CD4-positive, CD25-positive, alpha-beta regulatory T cell (primary cell): ENCODE measurements at places on chromosomes 3 and 15.
A peak's percentile ranks its signal among the peaks of the same experiment; 100 is the strongest.

DNA sequence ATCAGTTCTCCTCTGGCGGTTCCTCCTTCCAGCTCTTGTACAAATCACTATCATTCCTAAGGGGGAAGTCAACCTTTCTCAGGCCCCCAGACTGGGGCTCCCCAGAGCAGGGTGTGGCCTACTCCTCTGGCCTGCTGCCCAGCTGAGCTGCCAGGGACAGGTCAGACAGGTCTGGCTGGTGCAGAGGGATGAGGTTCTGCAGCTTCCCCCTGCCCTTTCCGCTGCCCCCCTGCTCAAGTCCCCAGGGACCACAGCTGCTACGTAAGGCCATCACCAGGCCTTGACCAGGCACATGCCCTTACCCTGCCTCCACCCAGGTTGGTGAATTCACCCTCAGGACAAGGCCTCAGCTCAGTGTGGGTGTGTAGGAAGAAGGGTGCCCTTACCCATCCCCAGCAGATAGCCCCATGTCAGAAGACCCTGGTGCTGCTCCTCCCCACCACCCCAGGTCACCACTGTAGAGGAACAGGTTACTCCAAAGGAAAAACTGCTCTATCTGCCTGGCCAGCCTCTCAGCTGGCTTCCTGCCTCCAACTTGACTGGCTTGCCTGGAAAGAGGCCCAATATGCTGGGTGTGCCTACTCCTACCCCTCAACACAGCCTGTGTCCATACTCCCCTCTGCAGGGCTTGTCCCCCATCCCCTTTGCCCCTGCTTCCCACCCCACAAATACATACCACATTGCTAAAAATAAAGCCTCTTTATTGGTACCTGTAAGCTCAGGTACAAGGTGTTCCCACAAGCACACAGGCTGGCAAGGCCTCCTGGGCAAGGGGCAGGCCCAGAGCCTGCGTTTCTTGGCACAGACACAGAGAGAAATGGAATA lies 12.0 kb downstream of the CSRNP1 start:
- no peak for DNase-seq

- no peak for DNase-seq
Observed at GRCh38 chr3:123458255-123458654, 9.4 kb upstream of the ADCY5 start.

DNA sequence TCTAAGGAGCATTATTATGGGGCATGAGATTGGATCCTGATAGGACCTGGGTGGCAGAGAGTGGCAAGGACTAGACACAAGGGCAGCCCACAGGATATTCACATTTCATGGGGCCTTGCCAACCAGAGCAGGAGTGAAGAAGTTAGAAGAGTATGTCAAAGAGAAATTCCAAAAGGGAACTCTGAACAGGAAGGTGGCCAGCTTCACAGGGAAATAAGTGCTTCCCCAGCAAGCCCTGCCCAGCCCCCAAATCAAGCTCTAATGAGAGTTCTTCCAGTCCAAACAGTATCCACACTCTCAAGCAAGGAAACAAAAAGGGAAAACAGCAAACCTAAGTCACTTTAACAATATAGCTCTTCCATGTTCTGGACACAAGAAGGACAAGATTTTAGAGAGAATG lies 130.2 kb upstream of the COL8A1 start:
- DNase-seq: no peak

DNA sequence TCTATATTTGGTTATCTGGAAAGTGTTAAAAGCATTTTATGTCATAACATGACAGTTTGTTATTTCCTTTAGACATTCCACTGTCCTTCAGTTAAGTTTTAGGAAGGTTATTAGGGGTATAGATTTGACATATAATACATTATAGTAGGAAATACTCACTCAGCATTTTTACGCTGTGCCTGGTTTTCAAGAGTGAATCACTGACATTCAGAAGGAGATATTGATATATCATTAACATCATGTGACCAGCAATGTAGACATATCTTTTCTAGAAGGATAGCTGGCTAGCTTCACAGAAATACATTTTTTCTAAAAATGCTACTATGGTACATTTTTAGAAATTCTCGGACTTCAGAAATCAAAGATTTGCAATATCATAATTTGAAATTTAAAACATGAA lies 57.6 kb downstream of the OPA1 start:
- DNase-seq: no peak

DNA sequence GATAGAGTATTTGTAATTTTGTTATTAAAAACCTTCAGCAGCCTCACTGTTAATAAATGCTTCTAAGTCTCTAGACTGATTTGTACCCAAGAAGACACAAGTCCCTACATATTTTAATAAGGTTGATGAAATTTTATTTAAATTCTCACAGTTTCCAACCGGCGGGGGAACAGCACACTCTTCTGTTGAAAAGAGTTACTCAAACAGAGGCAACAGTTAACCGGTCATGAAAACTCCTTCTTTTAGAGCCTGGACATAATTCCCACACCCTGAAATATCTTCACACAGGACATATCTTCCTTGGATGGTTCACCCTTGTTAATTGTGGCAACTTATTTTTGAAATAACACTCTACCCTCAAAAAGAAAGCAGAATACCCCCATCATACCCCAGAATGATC lies 278.8 kb downstream of the FOXP1 start:
- no peak for DNase-seq

DNA sequence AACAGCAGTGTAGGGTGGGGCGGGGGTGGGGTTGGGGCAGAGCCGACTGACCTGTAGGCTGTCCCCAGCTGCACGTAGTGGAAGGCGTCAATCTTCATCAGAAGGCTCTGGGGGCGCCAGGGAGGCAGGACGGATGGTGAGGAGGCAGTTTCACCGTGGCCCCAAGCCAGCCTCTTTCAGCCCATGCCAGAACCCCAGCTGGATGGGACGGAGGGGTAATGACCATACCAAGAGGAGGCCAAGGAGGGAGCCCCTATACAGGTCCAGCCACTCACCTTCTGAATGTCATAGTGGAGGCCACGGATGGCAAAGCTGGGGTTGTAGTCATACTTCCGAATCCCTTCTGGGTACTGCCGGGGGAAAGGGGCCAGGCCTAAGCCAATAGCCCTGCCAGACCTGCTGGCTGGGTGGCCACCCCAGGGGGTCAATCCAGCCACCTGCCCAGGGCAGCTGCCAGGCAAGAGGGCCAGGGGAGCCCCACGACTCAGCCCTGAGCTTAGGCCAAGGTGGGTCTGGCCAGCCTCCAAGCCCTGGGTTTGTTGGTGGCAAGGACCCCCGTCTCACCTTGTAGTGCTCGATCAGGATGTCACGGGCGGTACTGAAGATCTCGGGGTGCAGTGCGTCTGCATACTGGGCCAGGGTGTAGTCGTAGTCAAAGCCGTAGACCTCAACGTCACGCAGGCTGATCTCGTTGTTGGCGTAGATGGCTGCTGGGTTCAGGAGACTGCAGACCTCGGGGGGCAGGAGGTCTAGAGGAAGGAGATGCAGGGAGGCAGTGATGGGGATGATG lies 4.9 kb downstream of the NT5DC2 start:
- no peak for DNase-seq

GRCh38 chr15:85475317-85475701 lies 94.9 kb downstream of the AKAP13 start:
- no peak for DNase-seq

DNA sequence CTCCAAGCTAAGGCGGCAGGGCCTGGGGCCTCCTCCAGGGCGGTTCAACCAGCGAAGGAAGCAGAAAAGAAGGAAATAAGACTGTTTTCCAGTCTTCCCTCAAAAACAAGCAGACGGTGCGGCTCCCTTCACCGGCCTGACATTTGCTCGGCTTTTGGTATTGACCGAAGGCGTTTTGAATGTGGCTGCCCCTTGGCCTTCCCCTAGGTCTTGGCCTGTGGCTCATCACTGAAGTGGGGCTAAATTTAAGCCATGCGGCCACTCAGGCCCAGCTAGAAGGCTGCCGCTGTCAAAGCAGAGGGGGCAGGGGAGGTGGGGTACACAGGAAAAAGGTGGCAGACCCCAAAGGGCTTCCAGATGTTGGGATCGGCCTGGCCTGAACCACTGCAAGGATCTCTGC lies 86.2 kb downstream of the SRGAP3 start:
- DNase-seq: no peak

GRCh38 chr3:96478496-96478895 lies 335.9 kb upstream of the EPHA6 start:
- no peak for DNase-seq

GRCh38 chr3:25916321-25916720 lies 126.4 kb downstream of the OXSM start:
- no peak for DNase-seq

GRCh38 chr15:31326875-31327668 lies 437 bp downstream of the KLF13 start:
- DNase-seq: peak; percentile 87

DNA sequence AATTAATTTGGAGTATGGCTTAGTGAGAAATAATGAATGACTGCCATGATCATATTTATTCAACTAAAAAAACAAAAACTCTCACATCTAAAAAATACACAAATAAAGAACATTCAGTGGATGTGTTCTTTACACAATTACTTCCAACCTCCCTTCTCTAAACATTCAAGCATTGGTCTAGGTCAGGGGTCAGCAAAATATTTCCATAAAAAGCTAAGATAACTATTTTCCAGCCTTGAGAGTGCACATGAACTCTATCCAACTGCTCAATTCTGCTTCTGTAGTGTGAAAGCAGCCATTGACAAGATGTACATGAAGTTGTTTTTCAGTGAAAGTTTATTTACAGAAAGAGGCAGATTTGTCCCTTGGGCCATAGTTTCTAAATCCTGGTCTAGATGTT lies 406.3 kb downstream of the MAGI1 start:
- no peak for DNase-seq

DNA sequence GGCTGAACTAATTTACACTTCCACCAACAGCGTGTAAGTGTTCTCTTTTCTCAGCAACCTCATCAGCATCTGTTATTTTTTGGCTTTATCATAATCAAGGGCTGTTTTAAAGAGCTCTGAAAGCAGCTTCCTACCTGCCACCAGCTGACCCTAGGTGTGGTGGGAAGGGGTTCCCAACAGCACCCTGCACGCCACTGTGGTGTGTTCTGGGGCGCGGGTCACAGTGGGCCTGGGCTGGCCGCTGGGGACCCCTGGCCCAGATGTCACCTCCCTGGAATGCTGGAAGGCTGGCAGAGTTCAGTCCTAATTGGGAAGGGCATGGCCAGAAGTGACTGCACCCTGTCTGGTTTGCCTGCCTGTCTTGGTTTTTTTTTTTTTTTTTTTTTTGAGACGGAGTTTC lies 82.2 kb downstream of the ASB7 start:
- DNase-seq: no peak

- DNase-seq: no peak
Observed at GRCh38 chr3:169295912-169296570, 367.5 kb downstream of the MECOM start.

DNA sequence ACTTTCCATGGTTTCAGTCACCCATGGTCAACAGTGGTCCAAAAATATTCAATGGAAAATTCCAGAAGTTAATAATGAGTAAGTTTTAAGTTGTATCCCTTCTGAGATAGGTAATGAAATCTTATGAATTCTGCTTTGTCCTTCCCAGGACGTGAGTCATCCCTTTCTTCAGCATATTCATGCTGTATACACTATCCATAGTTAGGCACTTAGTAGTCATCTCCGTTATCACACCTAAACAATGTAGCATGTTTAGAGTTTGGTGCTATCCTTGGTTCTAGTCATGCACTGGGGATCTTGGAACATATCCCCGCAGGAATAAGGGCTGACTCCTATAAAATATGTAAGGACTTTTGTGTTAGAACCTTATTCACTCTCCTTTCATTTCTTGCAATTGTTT lies 153.2 kb downstream of the UNC13C start:
- no peak for DNase-seq

DNA sequence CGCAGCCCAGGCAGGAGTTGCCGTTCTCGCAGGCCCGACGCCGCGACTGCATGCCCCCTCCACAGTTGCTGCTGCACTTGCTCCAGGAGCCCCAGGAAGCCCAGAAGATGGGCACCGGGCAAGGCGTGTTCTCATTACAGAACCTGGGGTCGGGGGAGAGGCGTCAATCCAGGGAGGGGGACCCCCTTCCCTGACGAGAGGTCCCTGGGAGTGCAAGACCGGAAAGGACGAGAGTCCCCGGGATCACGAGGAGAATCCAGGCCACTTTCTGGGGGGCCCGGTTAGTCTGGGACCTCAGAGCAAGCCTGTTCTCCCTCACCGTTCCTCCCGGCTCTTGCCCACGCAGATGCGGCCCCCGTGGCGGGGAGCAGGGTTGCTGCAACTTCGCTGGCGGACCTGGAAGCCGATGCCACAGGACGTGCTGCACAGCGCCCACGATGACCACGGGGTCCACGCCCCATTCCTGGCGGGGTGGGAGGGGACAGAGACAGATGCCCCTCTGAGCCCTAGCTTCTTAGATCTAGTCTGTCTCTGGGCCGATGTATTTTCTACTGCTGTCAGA lies 113.9 kb downstream of the SEMA5B start:
- DNase-seq: no peak

DNA sequence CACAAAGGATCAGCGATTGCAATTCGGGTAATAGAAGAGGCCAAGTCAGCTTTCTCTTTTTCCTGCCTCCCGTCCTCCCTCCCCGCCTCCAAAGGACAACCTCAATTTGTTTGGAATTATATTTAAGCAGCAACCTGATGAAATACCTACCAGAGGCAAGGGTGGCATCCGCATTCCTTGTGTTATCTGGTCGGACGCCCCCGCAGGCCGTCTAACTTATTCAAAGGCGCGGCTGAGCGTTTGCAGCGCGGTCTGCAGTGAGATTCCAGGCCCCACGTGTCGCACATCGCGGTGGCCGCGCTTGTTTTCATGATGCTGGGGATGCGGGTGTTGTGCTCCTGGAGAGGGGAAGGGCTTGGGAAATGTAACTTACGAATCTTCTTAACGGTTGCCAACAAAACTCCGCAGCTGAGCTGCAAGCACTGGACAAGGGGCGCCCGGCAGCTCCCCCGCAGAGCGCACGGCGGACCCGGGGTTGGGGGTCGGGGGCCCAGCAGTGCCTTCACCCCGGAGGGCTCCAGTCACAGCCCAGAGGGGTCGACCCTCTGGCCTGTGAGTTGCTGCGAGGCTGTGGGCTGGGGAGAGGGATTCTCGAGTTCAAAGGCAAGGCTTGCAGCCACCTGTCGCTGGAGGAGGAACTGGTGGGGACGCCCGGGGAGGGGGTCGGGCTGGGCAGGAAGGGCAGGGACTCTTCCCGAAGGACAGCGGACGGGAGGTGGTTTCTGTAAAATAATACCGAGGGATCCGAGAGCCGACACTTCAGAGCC lies 20.5 kb upstream of the RGMA start:
- DNase-seq: no peak

- DNase-seq: no peak
Observed at GRCh38 chr3:54875596-54876268, 52.1 kb downstream of the LRTM1 start.
